ENCODE measurements at places on chromosomes 1 and 21. TPM values are rescaled to one million over a fixed set of nuclear protein-coding genes. Genes with fewer than 3 reads are reported as not detected.

The FAM131C gene
- total RNA-seq: not detected

The TMEM269 gene
- total RNA-seq: not detected

The KRTAP13-3 gene
- not detected for total RNA-seq

The SLAMF9 gene
- total RNA-seq: not detected

The ATP1A2 gene
- total RNA-seq: 5.6 TPM

The BCAN gene
- total RNA-seq: not detected

The GCLM gene
- total RNA-seq: 24.5 TPM

The TAS1R1 gene
- not detected for total RNA-seq

The ALPL gene
- 164 TPM for total RNA-seq
